ENCODE measurements at places on chromosomes 2 and 18. TPM values are rescaled to one million over a fixed set of nuclear protein-coding genes. Genes with fewer than 3 reads are reported as not detected.

GRCh38 chr18:45783097-45784075, 42.1 kb upstream of the SIGLEC15 start:
- peaks cover 3% of the 10 kb centered on the region for H3K4me1 ChIP-seq
- H3K27ac ChIP-seq = no peak overlapping the region
- no peak for DNase-seq

DNA sequence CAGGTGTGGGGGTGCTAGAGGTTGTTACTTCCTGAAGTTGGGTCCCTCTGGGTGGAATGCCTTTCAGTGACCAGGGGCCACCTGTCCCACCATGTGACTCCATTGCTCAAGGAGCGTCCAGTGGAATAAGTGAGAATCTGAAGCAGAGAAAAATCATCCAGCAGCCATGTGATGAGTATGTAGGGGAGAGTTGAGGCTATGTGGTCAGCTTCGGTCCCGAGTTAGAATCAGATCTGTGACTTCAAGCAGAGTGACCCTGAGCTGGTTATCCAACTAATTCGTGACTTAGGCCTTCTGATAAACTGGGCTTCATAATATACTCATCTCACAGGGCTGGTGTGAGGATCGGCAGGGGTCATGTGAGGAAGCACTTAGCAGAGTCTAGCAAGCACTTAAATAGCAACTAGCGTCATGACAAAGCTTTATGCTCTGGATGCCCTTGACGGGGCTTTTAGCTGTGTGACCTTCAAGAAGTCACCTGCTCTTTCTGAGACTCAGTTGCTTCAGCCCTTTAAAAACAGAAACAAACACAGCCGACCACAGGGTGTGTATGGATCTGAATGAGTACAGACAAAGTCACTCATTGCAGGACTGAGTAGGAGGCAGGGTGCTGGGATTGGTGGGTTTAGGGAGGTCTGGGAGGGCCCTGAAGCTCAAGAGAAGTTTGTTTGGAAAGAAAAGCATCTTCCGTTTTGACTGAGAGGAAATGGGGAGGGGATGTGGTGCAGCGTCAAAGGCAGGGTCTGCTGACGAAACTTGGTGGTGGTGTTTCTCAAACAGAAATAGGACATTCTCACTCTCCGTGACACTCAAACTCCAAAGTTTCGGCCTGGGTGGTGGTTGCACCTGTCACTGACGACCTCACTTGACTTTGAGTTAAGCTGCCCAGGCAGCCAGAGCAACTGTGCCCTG, 264.0 kb upstream of the CXCR4 start:
- H3K27me3 ChIP-seq = no peaks in the 10 kb centered on the region
- peaks cover 1% of the 10 kb centered on the region for H3K4me1 ChIP-seq
- DNase-seq = no peak
- no peak overlapping the region for H3K4me3 ChIP-seq

DNA sequence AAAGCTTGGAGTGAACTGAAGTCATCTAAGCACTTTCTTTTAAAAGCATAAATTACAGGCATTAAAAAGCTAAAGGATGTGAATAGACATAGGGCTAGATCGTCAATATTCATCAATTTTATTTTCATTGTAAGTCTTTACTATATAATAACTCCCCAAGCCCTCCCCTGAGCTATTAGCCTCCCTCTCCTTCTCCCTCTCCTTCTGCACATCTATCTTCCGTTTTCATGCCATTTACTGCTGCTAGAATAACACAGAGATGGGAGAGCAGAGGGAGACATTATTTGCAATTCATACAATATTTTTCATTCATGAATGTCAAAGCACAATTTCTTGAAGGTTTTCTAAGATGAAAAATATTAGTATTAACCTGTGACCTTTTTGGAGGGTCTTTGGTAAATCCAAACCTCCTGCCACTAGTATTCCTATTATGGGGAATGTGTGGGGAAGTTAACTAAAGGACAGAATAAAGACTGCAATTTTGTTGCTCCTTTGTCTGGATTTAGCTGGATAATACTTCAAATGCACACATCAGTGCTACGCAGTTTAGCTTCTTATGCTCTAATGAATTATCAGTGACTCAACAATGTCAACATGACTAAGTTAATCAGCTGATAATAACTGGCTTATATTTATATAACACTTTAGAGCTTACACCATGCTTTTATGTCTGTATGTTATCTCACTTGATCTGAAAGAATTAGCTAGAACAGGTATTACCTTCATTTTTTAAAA, 28.2 kb upstream of the MFF start:
- no peaks in the 10 kb centered on the region for H3K27me3 ChIP-seq
- no peaks in the 10 kb centered on the region for H3K36me3 ChIP-seq
- no peaks in the 10 kb centered on the region for H3K4me1 ChIP-seq
- H3K4me3 ChIP-seq = no peak overlapping the region

DNA sequence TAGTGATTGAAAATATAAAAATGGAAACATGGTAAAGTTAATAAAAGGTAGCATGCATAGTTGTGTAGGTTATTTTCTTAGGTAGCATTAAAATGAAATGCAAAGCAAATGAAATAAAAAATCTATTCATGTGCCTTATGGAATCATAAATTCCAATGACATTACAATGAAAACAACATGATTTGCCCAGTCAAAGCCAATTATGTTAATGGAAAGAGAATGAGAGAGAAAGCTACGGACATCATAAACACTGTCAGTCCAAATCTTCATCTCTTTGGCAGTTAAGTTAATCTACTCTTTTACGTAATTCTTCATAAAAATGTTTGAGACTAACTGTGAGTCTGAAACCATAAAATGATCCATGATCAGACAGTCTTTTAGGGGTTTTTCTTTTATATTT, 636.7 kb upstream of the SYT4 start:
- H3K4me3 ChIP-seq = no peak overlapping the region
- no peaks in the 10 kb centered on the region for H3K27me3 ChIP-seq
- no peak for DNase-seq
- H3K36me3 ChIP-seq = no peaks in the 10 kb centered on the region

GRCh38 chr2:189014449-189015138, 40.4 kb downstream of the COL3A1 start:
- no peaks in the 10 kb centered on the region for H3K36me3 ChIP-seq
- H3K27ac ChIP-seq = no peak overlapping the region
- no peaks in the 10 kb centered on the region for H3K4me1 ChIP-seq
- DNase-seq = no peak

DNA sequence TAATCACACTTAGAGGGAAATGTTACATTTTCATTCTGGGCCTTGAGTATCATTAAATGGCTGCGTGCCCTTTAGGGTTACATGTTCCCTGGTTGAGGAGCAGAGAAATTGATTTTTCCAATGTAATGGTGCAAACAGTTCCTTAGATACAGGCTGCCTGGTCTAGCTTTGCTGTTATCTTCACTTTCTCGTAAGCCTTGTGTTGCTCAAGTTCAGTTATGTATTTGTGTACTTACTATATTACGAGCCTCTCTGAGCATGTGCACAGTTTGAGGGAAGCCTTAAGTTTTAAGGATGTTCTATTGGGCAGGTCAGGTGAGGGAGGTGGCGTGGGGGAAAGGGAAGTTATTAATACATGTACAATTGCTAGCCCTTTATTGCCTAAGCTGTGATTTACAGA, 23.7 kb downstream of the CEP192 start:
- peaks cover 36% of the 10 kb centered on the region for H3K36me3 ChIP-seq
- H3K27me3 ChIP-seq = no peaks in the 10 kb centered on the region
- H3K27ac ChIP-seq = no peak overlapping the region
- no peaks in the 10 kb centered on the region for H3K4me1 ChIP-seq
- DNase-seq = no peak
- no peak overlapping the region for H3K4me3 ChIP-seq

GRCh38 chr2:162265666-162266459, 22.6 kb upstream of the FAP start:
- H3K4me3 ChIP-seq = no peak overlapping the region
- no peaks in the 10 kb centered on the region for H3K4me1 ChIP-seq
- no peak overlapping the region for H3K27ac ChIP-seq
- H3K36me3 ChIP-seq = no peaks in the 10 kb centered on the region
- H3K27me3 ChIP-seq = no peaks in the 10 kb centered on the region

Gene AQP12A
- polyA plus RNA-seq = not detected

Gene NRP2
- 57.9 TPM for polyA plus RNA-seq

Gene UGT1A8
- not detected for polyA plus RNA-seq

Gene KCNF1
- polyA plus RNA-seq = 19.7 TPM

Gene CHRNA1
- 0.68 TPM for polyA plus RNA-seq
